IPS-NIHi11 (cell line): ENCODE measurements at places on chromosomes 4 and X.

GRCh38 chr4:162126729-162127128 is 37.1 kb downstream of the FSTL5 start:
- DNase-seq = no peak

DNA sequence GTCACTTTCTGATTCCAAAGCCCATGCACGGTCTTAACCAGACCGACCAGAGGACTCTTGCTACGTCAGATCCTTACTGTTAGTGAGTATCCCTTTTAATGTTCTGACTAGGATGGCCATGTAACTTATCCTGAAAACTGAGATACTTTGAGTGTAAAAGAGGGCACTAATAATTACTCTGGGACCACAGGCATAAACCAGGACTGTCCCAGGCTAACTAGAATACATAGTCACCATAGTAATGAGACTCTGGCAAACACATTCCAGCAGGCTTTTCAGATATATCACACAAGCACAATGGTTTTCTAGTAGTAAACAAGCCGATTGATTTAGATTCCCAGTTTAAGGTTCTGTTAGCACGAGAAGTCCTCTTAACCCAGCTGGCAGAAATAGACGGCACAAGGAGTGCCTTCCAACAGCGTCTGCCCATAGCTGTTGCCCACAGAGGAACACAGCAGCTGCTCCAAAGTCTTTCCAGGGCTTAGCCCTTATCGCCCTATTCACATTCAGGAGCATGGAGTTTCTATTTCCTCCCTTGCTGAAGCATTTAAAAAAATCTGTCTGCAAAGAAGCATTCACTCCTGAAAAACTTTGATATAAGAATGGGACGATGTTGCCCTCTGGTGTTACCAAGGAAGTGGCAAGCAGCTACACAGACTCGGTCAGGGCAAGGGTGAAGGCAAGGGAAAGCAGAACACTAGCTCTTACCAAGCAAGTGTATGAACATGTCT is 92.4 kb downstream of the CXCL13 start:
- DNase-seq = peak; percentile 53

DNA sequence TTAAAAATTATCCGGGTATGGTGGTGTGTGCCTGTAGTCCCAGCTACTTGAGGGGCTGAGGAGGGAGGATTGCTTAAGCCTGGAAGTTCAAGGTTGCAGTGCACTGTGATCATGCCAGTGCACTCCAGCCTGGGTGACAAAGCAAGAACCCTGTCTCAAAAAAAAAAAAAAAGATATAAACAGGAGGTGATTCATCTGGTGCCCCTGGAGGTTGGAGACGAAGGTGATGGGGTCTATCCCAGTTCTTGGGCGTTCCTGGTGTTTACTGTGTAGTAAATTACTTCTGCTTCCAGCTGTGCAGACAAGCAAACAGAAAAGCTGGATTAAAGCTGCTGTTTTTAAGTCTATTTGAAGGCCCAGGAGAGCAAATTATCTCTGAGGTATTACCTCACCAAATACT is 19.9 kb downstream of the GPKOW start:
- no peak for DNase-seq

- peak; percentile 60 for DNase-seq
These were observed 74.4 kb downstream of the SORCS2 start for GRCh38 chr4:7266525-7267292.

DNA sequence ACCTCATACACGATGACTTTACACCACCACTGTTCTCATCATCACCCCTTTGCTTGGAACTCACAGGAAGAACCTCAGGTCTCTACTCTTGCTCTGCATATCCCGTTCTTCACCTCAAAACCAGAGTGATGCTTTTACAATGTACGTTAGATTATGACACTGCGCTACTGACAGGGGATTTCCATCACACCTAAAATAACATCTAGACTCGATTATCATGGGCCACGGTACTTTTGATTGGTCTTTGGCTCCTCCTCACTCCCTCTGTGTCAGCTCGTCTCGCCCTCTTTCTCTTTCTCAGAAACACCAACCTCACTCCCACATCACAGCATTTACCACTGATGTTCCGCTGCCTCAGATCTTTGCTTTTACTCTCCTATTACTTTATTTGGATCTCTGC is 172.4 kb downstream of the TLL1 start:
- DNase-seq = no peak
